ENCODE measurements at places on chromosomes 3 and 15.
A peak's percentile ranks its signal among the peaks of the same experiment; 100 is the strongest.

DNA sequence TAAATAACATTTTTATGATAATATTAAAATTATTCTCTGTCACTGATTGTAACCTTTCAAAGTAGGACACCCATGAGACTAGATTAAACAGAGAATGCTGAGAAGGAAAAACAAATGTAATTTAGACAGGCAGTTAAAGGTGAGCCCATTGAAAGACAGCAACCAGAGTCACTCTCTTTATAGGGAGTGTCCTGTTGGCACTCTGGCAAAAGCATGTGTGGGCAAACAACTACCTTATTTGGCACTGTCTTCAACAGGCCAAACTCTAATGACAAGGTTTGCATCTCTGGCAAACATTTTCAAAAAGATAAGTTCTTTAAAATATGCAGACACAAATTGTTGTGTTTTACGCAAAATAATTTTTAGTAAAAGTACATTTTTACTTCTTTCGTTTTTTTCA is 29.8 kb downstream of the NFKBIZ start:
- DNase-seq = no peak

- DNase-seq = peak; percentile 16
Observed at GRCh38 chr15:65032801-65033537, 3.5 kb upstream of the MTFMT start.

DNA sequence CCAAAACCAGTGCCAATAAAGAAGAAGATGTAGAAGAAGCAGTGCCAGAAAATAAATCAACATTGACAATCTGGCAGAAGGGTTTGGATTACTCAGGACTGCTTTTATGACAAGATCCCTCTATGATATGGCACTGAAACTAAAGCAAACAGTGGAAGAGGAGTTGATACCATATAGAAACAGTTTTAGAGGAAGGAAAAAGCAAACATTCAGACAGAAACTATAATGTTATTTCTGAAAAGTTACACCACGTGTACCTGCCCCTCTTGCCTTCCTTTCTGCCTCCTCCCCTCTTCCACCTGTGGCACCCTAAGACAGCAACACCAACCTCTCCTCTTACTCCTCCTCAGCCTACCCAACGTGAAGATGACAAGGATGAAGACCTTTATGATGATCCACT is 63.0 kb downstream of the SFMBT1 start:
- no peak for DNase-seq

- no peak for DNase-seq
Observed at GRCh38 chr15:73818308-73818985, 54.9 kb upstream of the TBC1D21 start.

DNA sequence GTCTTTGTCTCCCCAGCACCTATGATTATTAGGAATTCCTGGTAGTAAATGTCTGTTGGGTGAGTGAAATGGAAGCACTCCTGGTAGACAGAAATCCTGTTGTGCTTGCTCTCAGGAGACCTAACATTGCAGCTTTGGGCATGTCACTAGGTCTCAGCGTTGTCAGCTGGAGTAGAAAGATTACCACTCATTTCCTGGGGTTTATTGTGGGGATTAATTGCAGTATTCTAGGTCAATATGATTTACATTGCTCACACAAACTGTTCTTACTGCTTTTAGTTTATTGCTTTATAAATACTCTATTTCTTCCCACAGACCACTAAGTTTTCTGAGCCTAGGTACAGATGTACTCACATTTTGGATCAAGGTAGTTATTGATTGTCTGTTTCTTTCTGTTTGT is 5.1 kb downstream of the TSEN2 start:
- no peak for DNase-seq

- no peak for DNase-seq
Observed at GRCh38 chr3:113832477-113833164, 6.0 kb upstream of the GRAMD1C start.

DNA sequence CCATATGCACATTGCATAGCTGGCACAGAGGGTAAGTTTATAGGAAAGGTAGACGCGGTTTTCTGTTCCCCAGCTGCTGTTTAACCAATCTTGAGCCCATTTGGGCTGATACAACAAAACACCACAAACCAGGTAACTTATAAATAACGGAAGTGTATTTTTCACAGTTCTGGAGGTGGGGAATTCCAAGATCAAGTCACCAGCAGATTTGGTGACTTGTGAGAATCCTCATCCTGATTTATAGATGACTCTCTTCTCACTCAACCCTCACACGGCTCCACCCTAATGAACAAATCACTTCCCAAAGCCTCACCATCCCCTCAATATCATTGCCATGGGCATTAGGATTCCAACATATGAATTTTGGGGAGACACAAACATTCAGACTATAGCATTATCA is 694.4 kb upstream of the NR2F2 start:
- DNase-seq = no peak

GRCh38 chr15:78242128-78242527 is 7.8 kb upstream of the ACSBG1 start:
- no peak for DNase-seq

GRCh38 chr3:51391566-51392354 is 675 bp downstream of the RBM15B start:
- DNase-seq = no peak

DNA sequence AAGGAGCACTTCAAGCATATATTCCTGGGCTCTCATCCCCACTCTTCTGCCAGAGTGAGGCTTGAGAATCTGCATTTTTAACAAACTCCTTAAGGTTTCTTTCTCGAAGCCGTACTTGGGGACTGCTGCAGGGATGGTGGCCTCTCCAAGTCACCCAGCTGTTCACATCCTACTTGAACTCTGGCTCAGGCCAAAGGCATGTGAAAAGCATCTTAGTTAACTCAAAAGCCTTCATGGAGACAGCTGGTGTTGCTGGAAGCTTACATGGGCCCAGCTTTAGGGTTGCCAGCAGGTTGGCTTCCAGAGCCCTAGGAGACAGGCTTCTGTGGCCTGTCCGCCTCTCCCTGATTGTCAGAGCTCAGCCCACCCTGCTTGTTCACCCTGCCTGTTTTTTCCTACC is 139.2 kb downstream of the THSD4 start:
- no peak for DNase-seq

GRCh38 chr15:90845201-90845949 is 23.0 kb upstream of the FURIN start:
- DNase-seq = peak; percentile 79

DNA sequence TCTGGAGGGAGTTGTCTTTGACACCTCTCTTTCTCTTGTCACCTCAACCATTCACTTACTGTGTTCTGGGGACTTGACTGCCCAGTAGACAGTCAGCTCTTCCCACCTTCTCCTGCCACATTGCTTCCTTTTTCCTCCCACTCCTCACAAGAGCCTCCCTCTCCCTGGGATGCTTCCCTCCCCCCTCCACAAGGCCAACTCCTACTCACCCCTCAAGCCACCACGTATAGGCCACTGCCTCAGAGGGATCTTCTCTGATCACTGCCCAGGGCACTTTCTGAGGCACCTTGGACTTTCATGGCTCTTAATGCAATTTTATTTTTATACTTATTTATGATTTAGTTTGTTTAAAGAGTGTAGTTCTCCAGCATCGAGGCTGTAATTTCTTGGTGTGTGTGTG is 23.2 kb downstream of the THSD4 start:
- no peak for DNase-seq

- DNase-seq = no peak
Observed at GRCh38 chr3:4829031-4829394, 150.2 kb upstream of the BHLHE40 start.

- DNase-seq = no peak
Observed at GRCh38 chr3:51711352-51712037, 4.6 kb downstream of the GRM2 start.

DNA sequence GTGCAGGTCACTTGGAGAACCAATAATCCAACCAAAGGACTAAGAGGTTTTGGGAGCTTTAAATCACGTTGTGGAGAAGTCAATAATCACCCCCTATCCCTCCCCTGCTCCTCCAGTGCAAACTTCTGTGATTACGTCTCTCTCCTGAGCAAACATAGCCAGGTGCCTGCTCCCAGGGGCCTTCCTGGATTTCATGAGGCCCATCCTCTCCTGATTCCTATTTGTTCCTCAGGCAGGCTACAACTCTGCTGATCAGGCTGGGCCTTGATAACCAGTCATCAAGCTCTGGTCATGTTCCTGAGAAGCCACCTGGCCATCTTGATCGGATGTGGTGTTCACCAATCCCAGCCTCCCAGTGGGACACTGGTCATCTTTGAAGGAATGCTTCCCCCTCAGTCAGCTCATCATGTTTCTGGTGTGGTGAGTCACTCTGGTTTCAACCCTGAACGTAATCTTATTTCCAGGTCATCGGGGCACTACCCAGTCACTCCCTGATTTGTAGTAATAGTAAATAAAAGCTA is 2.9 kb upstream of the ZNF710 start:
- DNase-seq = no peak

DNA sequence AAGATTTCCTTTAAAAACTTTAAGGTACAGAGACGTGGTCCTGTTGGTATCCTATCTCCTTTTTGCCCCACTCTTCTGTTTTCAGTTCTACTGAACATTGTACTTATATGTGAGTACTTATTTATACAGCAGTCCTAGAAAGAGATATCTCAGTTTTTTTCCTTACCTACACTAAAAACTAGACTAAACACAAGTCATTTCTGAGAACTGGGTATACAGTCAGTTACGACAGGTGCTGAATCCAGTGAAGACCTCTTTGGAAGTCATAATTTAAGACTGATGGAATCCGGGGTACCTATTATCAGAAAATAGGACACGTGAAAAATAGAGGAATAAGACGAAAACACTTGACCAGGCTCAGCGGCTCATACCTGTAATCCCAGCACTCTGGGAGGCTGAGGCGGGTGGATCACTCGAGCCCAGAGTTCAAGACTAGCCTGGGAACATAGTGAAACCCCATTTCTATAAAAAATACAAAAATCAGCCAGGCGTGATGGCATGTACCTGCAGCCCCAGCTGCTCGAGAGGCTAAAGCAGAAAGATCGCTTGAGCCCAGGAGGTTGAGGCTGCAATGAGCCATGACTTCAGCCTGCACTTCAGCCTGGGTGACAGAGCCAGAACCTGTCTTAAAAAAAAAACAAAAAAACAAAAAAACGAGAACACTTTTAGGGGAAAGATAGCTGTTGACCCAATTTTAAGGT is 76.3 kb downstream of the KLHL25 start:
- DNase-seq = no peak

DNA sequence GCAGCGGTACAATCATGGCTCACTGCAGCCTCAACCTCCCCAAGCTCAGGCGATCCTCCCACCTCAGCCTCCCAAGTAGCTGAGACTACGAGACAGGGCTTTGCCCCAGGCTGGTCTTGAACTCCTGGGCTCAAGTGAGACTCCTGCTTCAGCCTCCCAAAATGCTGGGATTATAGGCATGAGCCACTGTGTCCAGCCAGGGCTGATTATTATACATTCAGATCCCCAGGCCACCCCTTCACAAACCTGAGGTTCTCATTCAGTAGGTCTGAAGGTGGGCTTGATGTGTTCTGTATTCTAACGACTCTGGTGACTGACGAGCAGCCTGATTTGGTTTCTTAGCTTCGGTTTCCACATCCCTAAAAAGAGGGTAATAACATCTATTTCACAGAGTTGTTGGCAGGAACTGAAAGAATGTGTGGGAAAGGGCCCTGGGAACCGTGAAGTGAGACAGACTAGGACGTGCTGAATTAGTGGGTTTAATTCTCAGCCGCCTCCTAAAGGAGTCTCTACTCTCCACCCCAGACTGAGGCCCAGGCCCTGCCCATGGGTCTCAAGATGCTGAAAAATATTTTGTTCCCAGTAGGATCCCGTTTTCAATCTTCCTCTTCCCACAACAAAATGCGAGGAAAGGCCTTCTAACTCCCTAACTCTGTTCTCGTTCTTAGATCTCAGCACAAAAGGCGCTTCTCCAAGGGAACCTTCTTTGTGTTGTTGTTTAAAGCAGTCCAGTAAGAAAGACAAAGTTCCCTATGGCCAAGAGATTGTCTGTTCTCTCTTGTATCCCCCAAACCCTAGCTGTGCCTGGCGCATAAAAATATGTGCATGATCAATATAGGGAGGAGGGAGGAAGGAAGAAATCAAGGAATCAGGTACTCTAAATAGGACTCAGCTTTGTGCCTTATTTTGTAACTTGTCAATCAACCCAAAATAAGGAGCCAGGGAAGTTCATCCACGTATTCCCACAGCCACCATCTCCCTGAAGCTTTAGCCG is 210.0 kb upstream of the TOPAZ1 start:
- DNase-seq = no peak

GRCh38 chr3:127252446-127252845 is 35.4 kb downstream of the PRR20G start:
- DNase-seq = no peak

GRCh38 chr3:110423276-110423675 is 648.3 kb upstream of the NECTIN3 start:
- no peak for DNase-seq

- DNase-seq = no peak
Observed at GRCh38 chr3:44414517-44415090, 62.9 kb downstream of the ZNF445 start.

DNA sequence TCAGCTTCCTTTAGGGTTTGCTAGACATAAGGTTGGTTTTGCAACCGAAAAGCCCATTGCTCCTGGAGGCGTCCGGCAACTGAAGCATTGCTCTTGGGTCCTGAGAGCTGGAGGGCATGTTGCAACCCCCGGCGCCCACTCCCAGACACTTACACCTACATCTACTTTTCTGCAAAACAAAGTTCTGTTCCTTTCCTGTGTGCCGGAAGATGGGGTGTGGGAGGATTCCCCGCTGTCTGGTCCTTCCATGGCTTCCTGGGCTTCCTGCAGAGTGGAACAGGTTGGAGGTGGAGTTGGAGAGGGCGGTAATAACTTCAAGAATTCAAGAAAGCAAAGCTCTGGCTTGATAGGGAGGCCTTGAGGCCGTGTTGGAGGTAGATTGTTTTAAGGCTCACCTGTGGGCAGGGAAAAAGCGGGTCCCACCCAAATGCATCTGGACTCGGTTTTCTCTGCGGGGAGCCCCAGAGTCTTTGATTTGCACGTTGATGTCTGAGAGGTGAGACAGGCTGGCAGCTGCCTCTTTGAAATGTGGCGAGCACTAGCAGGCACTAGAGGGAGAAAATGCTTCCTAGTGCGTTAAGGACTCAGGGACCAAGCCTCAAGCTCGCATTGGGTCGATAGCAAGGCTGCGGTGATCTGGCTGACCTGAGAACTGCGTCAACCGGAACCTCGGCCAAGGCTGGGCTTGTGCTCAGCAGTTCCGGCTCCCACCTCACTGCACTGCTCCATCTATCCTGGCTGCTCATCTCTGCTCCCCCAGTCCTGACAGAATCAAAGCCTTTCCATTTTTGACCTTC is 39.5 kb downstream of the NR2F2 start:
- no peak for DNase-seq

GRCh38 chr15:48940508-48940907 is 23.2 kb downstream of the SHC4 start:
- peak; percentile 94 for DNase-seq

- DNase-seq = no peak
Observed at GRCh38 chr15:48463366-48463880, 132.2 kb downstream of the DUT start.

DNA sequence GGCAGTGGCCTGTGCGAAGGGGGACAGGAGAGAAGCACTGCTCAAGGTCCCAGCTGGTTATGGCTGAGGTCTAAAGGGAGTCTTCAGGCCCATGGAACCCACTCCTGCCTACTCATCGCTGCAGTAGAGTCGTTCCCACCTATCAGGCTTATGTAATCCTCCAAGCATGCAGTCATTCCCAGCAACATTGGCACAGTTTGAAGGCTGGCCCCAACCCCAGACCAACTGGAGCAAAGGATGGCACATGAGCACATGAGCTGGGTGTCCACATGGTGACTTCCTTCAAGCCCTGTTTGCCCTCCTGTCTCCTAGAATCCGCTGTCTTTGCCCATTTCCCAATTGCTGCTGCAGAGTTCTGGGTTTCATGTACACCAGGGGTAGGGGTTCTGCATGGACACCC is 60.5 kb upstream of the FGD5 start:
- no peak for DNase-seq

- DNase-seq = no peak
Observed at GRCh38 chr3:153215966-153216365, 53.9 kb downstream of the RAP2B start.
